ENCODE measurements at places on chromosomes 2 and 18.

GRCh38 chr2:215436705-215437565, 1.1 kb upstream of the FN1 start:
- no peak for DNase-seq

DNA sequence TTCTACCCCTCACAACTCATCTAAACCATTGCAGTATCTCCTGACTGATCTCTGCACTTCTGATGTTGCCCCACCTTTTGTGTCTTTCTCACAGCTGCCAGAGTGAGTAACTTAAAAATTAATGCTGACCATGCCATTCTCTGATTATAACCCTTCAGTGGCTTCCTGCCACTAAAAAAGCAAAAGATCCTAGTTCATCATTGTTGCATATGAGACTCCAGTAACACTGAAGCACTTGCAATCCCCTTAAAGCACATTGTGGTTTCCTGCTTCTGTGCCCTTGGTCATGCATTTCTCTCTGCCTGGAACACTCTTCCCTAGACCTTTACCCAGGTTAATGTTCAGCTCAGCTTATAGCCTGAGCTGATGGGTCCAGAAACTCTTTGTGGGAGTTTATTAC, 95.1 kb upstream of the WDSUB1 start:
- DNase-seq = no peak

DNA sequence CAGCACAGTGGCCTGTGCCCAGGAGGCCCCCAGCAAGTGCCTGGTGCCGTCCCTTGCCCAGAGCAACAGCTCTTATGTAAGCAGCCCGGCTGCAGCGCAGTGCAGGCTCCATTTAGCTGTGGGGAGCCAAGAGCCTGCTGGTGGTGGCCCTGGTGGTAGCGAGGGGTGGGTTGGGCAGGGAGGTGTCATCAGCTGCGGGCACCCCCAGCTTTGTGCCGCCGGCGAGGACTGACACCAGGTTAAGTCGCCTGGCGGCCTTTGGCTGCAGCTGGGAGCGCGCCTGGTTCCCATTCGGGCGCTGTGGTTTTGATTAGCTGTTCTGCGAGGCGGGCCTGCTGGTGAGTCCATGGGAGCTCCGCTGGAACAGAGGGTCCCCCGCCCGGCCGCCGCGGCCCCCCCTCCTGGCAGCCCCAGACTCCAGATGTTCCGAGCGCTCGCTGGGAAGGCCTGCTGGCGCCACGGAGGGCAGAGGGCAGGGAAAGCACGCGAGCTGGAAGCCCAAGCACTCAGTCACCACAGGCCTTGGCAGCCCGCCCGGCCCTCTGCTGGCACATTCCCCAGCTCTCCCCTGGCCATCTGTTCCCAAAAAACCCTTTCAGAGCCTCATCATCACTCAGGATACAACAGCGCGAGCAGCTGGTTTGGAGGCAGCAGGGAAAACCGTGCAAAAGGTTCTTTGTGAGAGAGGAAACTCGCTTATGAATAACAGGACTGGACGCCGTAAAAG, 18.4 kb downstream of the ATOH8 start:
- no peak for DNase-seq

GRCh38 chr2:65863713-65864112, 431.3 kb upstream of the SPRED2 start:
- DNase-seq = no peak

DNA sequence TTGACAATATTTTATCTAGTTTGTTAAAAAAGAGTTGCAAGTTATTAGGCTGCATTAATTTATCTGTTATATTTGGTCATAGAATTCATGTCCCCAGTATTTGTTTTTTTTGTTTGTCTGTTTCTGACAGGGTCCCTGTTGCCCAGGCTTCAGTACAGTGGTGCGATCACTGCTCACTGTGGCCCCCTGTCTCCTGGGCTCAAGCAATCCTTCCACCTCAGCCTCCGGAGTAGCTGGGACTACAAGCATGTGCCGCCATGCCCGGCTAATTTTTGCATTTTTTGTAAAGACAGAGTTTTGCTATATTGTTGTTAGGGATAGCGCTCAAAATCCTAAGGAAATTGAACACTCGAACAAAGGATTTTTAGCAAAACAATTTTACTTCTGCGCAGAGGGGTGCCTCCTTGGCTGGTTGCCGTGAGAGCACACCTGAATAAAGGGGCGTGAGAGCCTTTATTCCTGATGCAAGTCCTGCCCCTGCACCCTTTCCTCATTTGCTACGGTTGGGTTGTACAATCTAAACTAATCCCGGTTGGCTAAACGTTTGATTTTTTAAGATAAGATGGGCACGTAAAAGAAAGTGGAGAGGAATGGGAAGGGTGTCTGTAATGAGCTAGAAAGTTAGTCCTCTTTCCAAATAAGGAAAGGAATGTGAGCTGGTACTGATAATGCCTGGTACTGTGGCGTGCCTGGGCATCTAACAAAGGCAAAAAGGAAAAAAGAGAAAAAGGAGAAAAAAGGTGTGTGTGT, 65.5 kb downstream of the COMMD1 start:
- no peak for DNase-seq

GRCh38 chr2:192196421-192197194, 1.9 kb upstream of the TMEFF2 start:
- no peak for DNase-seq

- DNase-seq = no peak
These were observed 448.3 kb downstream of the CDH2 start for GRCh38 chr18:27728659-27729058.

DNA sequence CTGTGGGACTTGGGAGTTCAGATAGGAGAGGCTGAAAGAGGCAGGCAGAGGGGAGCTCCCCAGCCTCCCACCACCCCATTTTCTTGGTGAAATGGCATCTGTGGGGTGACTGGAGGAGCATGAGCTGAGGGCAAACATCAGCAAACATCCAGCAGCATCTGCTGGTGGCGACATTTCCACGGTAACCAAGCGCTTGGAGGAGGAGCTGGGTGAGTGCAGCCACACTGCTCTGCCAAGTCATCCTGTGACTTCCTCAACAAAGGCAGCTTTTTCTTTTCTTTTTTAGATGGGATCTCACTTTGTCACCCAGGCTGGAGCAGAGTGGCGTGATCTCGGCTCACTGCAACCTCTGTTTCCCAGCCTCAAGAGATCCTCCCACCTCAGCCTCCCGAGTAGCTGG, 5.6 kb downstream of the TXNL4A start:
- DNase-seq = no peak

- no peak for DNase-seq
These were observed 238.4 kb downstream of the ACTR3 start for GRCh38 chr2:114128263-114128662.

GRCh38 chr2:98478088-98478551, 33.5 kb downstream of the INPP4A start:
- DNase-seq = no peak

DNA sequence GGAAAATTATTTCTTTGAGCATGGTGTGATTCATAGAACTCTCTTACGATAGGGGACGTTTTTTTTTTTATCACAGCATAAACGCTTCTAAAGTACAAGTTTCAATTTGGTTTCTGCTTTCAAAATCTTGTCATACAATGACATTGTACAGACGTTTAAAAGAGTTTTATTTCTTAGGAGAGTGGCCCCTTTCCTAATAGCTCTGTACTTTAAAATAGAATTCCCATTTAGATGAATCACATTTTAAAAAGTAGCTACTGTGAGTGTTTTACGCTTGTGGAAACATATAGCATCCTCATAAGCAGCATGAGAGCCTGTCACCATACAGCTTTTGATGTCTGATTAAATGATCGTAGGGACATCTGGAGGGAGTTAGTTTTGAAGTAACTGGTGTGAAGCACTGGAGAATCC, 510.9 kb downstream of the PARD3B start:
- DNase-seq = no peak

All from central memory CD8-positive, alpha-beta T cell (primary cell).